ENCODE measurements at places on chromosomes 1 and 21. TPM values are rescaled to one million over a fixed set of nuclear protein-coding genes. Genes with fewer than 3 reads are reported as not detected.

- no peak overlapping the region for H3K27ac ChIP-seq
- H3K27me3 ChIP-seq = no peaks in the 10 kb centered on the region
- H3K36me3 ChIP-seq = no peaks in the 10 kb centered on the region
- H3K4me1 ChIP-seq = peaks cover 4% of the 10 kb centered on the region
- DNase-seq = no peak
Measured at GRCh38 chr1:214259353-214259977, 21.5 kb upstream of the SMYD2 start.

Gene CAPZA1
- total RNA-seq = 225 TPM

Gene TMEM63A
- 4.1 TPM for total RNA-seq

DNA sequence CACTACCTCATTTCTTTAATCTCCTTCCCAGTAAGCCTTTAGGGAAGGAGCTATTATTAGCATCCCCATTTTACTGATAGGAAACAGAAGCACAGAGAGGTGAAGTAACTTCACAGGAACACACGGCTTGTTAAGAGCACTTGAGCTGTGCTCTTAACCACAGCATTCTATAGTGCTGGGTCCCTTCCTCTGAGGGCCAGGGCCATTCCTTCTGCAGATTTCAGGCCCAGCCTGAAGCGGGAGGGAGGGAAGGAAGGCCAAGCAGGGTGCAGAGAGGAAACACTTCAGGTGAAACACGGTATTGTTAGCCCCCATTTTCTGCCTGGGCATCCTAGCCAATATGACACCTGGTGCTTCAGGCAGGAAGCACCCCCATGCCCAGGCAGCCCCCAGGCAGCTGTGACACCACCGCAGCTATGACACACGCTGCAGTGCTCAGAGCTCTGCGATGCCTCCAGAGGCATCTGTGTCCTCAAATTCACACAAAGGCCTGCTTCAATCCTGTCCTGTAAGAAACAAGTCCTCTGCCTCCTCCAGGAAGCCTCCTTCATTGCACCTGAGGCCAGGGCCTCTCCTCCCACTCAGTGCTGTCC lies 4.5 kb upstream of the EXTL1 start:
- DNase-seq = no peak
- H3K4me3 ChIP-seq = no peak overlapping the region
- no peak overlapping the region for H3K27ac ChIP-seq
- no peaks in the 10 kb centered on the region for H3K4me1 ChIP-seq

GRCh38 chr1:206676499-206676898 lies 8.2 kb upstream of the MAPKAPK2 start:
- no peak overlapping the region for H3K4me3 ChIP-seq
- DNase-seq = no peak
- no peaks in the 10 kb centered on the region for H3K36me3 ChIP-seq
- H3K27me3 ChIP-seq = no peaks in the 10 kb centered on the region
- peaks cover 61% of the 10 kb centered on the region for H3K4me1 ChIP-seq
- H3K27ac ChIP-seq = no peak overlapping the region

Gene MYOM3
- not detected for total RNA-seq

DNA sequence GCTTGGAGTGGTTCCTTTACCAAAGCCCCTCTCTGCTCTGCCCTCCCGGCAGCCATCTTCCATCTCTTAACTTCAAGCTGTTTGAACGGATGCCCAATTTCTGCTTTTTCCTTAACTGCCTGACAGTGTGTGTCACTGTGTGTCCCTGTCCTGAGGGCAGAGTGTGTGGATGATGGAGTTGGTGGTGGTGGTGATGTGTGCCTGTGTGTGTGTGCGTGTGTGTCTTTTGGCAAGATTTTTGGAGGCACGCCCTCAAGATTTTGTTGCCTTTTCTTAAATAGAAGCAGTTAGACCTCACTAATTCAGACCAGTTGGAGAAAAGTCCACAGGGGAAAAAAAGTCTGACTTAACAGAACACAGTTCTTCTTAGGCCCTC lies 30.3 kb downstream of the SERTAD4 start:
- H3K36me3 ChIP-seq = no peaks in the 10 kb centered on the region
- no peaks in the 10 kb centered on the region for H3K4me1 ChIP-seq
- H3K4me3 ChIP-seq = no peak overlapping the region
- no peaks in the 10 kb centered on the region for H3K27me3 ChIP-seq
- no peak for DNase-seq
- H3K27ac ChIP-seq = no peak overlapping the region

DNA sequence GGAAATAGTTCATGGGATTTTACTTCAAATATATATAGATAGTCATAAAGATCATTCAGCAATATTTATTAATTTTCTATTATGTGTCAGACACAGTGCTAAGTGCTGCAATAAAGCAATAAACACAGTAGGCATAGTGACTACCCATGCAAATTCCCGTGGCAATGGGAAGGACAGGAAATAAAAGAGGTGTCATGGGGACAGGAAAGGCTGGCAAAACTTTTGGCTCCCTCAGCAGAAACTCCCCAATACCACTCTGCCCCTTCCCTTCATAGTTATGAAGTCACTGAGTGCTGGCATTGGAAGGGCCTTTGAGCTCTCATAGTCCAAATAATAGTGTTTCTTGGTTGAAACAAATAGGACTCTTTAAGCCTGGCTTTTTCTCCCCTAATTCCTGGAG lies 104.4 kb upstream of the DPT start:
- H3K4me1 ChIP-seq = no peaks in the 10 kb centered on the region
- no peaks in the 10 kb centered on the region for H3K27me3 ChIP-seq
- no peak overlapping the region for H3K4me3 ChIP-seq

DNA sequence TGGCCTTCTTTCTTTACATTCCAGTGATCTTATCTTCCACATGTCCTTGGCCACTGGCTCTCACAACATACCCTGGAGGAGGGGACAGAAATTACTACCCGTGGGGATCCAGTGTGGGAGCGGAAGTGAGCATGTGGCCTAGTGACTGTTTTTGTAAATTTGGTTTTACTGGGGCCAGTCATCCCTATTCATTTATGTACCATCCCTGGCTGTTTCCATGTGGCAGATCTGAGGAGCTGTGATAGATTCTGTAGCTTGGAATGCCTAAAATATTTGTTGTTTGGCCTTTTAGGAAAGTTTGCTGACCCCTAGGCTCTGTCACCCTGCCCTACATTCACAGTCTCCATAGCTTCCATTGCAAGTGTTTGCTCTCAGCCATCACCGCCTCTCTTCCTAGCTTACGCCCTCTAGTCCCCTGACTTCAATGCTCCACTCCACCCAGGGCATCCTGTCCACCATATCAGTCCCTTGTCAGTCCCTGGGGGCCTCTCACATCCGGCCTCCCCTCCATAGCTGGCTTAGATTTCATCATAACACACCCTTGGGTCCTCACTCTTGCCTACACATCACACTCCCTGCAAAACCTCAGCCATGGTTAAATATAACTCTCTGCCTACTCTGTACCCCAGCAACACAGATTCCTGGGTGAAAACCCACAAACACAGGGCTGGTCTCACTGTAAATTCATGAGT lies 25.8 kb downstream of the DHCR24 start:
- H3K27ac ChIP-seq = no peak overlapping the region
- peak; percentile 57 for DNase-seq
- no peak overlapping the region for H3K4me3 ChIP-seq
- H3K4me1 ChIP-seq = peaks cover 10% of the 10 kb centered on the region
- peaks cover 53% of the 10 kb centered on the region for H3K36me3 ChIP-seq

Gene PRRX1
- not detected for total RNA-seq

Gene ADAM30
- total RNA-seq = not detected

DNA sequence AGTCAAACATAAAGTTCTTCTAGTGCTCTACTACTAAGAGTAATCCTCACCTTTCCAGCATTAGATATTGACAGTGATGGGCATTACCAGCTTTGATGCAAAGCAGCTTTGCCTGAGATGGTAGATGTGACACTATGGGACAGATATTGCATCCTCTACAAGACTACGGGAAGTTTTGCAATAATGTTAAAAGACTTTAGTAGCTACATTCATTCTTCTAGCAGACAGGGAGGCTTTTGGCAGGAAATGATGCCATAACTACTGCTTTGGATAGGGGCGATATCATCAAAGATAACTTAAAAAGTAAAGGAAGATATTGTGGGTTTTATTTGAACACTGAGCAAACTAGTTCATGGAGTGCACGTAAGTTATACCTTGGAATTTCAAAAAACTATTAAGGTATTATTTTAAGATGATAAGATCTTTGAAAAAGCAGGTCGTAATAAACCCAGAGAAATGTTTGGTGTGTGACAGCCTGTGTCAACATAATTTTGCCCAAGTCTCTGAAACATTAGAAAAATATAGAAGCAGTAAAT lies 368.3 kb upstream of the TMPRSS15 start:
- no peaks in the 10 kb centered on the region for H3K36me3 ChIP-seq
- no peak for DNase-seq
- no peak overlapping the region for H3K27ac ChIP-seq
- H3K27me3 ChIP-seq = no peaks in the 10 kb centered on the region
- H3K4me1 ChIP-seq = no peaks in the 10 kb centered on the region

All from Karpas-422 (cell line).